ENCODE measurements at places on chromosomes 3 and 15.

DNA sequence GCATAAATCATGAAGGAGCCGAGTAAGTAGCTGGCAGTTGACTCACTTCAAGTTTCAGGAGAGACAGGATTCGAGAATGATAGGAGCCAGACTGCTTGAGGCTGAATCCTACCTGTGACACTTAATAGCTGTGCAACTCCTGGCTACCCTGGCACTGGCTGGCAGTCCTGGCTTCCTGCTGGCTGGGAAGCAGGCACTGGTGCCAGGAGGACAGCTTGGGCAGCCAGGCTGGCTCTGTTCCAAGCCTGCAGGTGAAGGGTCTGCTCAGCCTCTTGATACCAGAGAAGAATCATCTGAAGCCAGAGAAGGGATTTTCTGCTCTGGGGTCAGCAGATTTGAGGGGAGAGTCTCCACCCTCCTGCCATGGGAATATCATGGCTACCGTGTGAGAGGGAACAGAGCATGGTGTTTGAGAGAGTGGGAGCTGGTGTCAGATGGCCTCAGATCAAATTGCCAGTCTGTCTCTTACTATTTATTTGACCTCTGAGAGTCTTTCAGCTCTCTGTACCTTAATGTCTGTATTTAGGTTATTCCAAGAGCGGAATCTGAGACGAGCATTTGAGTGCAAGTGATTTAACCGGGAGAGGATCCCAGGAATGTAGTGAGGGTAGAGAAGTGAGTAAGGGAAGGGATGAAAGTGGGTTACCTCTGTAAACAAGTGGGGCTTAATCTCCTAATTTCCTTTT, 4.4 kb upstream of the XIRP1 start:
- no peak for DNase-seq

DNA sequence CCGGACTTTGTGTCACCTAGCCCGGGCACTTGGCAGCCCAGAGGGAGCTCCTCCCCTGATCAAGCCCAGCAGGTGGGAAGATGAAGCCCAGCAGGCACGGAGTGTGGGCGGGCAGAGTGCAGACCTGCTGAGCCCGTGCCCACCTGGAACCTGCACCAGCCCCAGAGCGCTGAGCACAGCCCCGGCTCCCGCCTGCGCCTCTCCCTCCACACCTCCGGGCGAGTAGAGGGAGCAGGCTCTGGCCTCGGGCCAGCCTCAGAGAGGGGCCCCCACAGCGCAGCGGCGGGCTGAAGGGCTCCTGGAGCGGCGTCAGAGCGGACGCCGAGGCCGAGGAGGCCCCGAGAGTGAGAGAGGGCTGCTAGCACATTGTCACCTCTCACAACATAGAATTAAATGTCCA, 257.7 kb downstream of the VGLL3 start:
- no peak for DNase-seq

GRCh38 chr3:37985637-37986320, 4.8 kb upstream of the VILL start:
- no peak for DNase-seq

DNA sequence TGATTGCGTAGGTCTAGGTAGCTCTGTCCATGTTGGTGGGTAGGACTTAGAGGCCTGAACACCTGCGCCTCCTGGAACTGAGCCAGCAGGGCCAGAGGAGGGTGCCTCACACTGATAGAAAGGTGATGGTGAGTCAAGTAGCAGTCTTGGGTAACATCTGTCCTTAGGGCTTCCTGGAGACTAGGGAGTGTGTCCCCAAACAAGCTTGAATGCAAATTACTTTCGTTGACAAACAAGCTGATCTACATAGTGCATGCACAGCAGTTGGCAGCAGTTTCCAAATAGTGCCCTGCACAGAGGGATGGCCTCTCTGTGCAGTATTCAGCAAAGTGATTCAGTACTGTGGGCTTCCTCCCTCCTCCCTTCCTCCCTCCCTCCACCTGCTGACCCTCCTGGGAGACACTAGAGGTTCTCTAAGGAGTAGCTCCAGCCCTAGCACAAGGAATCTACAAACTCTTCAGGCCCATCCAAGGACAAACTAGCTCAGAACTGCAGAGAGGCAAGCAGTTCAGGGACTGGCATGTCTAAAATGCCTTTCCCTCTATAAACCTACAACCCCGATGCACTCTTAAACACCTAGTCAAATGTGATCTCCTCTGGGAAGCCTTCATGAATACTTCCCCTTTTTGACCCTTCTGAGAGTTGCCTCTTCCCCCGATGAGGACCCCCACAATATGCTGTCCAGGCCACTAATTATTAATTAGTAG, 61.0 kb downstream of the TLE3 start:
- peak; percentile 49 for DNase-seq

Data from SW480 (cell line).